ENCODE measurements at places on chromosomes 12 and 14.

DNA sequence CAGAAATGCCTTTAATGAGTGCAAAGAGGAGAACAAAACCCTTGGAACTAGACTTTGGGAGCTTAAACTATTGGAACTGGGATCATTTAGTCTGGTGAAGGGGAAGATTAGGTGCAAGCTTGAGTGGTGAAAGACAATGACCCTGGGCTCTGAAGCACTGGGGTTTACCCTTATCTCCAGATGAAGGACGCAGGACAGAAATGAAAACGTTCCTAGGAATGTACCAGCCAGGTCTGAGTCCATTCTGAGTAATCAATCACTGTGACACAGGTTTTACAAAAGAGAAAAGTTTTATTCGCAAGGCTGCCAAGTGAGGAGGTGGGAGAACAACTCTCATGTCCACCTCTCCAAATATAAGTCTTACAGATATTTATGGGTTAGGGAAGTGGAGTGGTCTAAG is 249.1 kb downstream of the LRIG3 start:
- DNase-seq = no peak

DNA sequence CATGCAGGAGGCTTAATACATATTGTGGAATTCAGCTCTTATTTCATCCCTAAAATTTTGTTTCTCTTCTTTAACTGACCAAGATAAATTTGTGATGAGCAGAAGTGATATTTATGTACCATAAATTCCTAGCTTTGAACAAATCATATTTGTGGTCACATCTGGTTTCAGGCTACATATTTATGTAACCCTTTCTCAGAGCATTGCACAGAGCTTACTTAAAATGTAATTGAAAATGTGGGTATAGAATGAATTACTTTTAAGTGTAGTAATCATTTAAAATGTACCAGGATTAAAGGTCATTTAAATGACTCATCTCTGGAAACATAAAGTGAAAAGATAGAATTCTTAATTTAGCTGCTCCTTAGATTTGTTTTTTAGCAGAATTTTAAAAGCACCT is 129.9 kb upstream of the FRMD6 start:
- DNase-seq = no peak

DNA sequence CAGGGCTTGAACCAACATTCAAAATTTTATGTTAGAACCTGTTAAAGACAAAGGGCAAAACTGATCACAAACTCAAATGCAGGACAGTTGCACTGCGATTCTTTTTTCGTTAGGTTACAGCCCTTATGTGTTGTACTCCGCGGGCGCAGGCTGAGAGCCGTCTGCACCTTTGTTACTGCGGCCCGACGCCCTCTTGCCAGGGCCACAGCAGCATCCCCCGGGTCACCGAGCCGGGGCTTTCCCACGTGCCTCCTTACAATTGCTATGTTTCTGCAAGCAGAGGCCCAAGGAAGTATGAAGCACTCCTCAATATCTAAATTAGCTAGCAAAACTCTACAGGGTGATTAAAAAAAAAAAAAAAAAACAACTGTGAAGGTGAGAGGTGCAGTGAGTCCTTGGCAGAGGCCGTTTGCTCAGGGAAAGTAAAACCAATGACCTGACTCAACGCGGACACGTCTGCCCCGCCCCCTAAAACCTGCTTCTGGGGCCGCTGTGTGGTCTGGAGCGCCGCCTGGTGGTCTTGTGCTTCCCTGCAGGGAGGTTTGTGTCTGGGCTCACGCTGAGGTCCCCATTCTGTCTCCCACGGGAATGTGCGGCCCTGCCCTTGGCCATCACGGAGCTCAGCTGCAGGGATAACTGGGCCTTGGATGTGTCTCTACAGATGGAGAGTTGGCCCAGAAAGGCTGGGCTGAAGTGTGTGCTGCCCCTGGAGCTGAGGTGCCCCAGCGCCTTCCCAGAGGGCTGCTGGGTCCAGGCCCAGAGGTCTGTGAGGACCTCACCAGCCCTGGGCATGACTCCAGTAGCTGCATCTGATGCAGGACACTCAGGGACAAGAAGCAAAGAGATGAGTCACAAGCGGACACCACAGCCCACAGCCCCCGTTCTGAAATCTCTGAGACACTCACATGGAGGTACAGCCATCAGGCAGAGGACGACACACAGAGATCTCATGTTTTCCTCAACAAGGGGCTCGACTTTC is 418.5 kb downstream of the TMEM121 start:
- DNase-seq = no peak

GRCh38 chr12:109702111-109702841 is 11.3 kb upstream of the FAM222A start:
- DNase-seq = no peak

GRCh38 chr12:53961025-53961761 is 6.5 kb downstream of the HOXC12 start:
- no peak for DNase-seq

DNA sequence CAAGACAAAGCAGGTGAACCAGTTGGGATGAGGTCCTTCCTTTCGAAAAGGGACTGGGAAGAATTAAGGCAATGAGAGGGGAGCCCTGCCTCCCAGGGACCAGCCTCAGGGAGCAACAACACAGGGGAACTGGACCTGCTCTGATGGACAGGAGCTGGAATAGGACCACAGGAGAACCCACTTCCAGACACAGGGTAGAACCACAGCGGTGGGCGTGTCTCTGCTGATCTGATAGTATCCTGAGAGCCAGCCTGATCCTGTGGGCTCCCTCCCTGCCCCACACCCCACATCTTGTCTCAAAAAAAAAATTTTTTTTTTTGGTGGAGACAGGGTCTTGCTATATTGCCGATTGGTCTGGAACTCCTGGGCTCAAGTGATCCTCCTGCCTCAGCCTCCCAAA is 13.6 kb upstream of the PLEK2 start:
- DNase-seq = no peak

DNA sequence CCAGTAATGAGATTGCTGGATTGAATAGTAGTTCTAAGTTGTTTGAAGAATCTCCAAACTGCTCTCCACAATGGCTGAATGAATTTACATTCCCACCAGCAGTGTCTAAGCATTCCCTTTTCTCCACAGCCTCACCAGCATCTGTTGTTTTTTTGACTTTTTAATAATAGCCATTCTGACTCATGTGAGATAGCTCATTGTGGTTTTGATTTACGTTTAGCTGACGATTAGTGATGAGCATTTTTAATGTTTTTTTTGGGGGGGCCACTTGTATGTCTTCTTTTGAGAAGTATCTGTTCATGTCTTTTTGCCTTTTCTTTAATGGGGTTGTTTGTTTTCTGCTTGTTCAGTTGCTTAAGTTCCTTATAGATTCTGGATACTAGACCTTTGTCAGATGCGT is 8.1 kb upstream of the SLC15A5 start:
- no peak for DNase-seq

DNA sequence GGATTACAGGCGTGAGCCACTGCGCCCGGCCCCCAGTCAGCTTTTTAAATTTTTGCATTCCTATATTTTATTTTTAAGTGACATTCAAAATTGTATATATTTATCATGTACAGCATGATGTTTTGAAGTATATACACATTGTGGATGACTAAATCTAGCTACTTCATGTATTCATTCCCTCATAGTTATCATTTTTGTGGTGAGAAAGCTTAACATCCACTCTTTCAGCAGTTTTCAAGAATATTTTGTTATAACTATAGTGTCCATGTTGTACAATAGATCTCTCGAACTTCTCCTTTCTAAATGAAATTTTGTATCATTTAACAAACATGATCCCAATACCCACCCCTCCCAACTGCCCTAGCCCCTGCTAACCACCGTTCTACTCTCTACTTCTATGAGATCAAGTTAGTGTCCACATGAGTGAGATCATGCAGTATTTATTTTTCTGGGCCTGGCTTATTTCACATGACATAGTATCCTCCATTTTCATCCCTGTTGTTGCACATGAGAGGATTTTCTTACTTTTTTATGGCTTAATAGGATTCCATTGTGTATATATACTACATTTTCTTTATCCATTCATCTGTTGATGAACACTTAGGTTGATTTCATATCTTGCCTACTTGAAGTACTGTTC is 8.8 kb upstream of the HEBP1 start:
- DNase-seq = no peak
